ENCODE measurements at places on chromosomes 2 and 18. TPM values are rescaled to one million over a fixed set of nuclear protein-coding genes. Genes with fewer than 3 reads are reported as not detected.

GALR1 gene
- polyA plus RNA-seq = 0.11 TPM

- H3K4me1 ChIP-seq = no peaks in the 10 kb centered on the region
- no peaks in the 10 kb centered on the region for H3K27me3 ChIP-seq
- no peak overlapping the region for H3K27ac ChIP-seq
- no peak overlapping the region for H3K4me3 ChIP-seq
- no peaks in the 10 kb centered on the region for H3K36me3 ChIP-seq
- DNase-seq = no peak
Measured at GRCh38 chr2:41137031-41137430, 685.1 kb upstream of the SLC8A1 start.

- DNase-seq = no peak
- no peaks in the 10 kb centered on the region for H3K27me3 ChIP-seq
- H3K4me1 ChIP-seq = peaks cover 50% of the 10 kb centered on the region
Measured at GRCh38 chr2:237322564-237322963, 91.4 kb downstream of the COL6A3 start.

DNA sequence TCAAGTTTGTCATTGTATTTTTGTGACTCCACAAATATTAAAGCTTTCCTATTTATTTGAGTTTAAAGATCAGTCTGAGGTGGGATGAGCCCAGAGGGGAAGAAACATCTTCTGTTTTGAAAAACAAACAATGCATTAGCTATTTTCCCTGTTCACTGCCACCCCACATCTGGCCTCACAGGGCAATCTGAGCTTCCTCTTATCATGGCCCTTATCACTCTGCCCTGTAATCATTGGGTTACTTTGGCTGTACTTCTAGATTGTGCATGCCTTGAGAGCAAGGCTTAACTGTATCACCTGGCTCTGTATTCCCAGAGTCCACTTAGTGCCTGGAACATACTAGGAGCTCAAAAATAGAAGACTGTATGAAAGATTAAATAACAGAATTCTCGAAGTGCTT lies 241.6 kb upstream of the NT5C1B start:
- H3K27me3 ChIP-seq = no peaks in the 10 kb centered on the region
- DNase-seq = no peak
- no peaks in the 10 kb centered on the region for H3K36me3 ChIP-seq
- no peak overlapping the region for H3K27ac ChIP-seq

- H3K27ac ChIP-seq = no peak overlapping the region
- H3K27me3 ChIP-seq = no peaks in the 10 kb centered on the region
- no peak for DNase-seq
- H3K36me3 ChIP-seq = no peaks in the 10 kb centered on the region
- no peak overlapping the region for H3K4me3 ChIP-seq
- no peaks in the 10 kb centered on the region for H3K4me1 ChIP-seq
Measured at GRCh38 chr2:28842042-28842441, 28.1 kb downstream of the TRMT61B start.

DNA sequence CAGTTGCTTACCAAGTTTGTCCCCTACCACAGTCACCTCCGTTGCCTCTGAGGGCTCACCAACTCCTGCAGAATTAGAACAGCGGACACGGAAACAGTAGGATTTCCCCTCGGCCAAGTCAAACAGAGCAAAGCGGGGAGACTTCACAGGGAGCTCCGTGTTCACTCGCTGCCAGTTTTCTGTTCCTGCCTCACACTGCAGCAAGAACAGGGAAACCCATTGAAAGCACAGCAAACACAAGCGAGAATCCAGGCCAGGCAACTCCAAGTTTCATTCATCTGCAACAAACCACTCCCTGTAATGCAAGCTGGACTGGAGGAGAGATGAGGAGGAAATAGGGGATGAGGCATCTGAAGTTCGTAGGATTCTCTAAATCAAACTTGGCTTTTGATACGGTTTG lies 84.2 kb downstream of the MYOM1 start:
- DNase-seq = no peak
- no peaks in the 10 kb centered on the region for H3K4me1 ChIP-seq
- no peaks in the 10 kb centered on the region for H3K36me3 ChIP-seq

DNA sequence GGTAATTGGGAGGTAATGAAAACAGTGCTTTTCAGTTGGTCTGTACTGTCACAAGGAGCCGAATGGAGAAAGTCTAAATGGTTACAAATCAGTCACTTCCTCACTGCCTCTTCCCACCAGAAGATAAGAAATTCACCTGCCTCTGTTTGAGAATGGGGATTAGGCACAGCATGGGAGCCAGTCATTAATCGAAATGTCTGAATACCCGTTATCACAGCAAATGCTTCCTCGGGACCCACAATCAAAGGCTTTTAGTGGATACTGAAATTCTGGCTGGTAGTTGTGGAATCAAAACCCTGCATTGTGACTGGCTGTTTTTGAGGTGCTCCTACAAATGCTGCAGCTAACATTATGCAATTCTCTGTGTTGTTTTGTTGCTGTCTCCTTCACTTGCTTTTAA lies 461.0 kb upstream of the MEX3C start:
- no peak overlapping the region for H3K27ac ChIP-seq
- H3K27me3 ChIP-seq = no peaks in the 10 kb centered on the region
- DNase-seq = no peak
- no peak overlapping the region for H3K4me3 ChIP-seq
